HT-29 (cell line): ENCODE measurements at places on chromosomes 12 and 14.

DNA sequence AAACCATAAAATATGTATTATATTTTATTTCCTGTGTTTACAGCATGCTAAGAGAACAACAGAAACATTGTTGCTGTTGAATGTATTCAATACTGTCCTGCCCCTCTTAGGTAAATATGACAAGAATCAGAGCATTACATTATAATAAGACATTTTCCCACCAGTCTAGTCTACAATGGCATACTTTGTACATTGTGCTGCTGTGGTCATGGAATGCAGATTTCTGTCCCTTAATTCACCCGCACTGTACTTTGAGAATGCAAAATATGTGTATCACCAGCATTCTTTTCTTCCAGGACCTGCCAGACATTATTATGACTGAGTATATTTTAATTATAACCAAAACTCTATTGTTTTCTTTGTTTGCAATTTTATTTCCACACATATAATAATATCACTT is 16.5 kb upstream of the OR10AD1 start:
- no peak for DNase-seq

- DNase-seq: no peak
These were observed 173.1 kb downstream of the ITPR2 start for GRCh38 chr12:26659930-26660329.

DNA sequence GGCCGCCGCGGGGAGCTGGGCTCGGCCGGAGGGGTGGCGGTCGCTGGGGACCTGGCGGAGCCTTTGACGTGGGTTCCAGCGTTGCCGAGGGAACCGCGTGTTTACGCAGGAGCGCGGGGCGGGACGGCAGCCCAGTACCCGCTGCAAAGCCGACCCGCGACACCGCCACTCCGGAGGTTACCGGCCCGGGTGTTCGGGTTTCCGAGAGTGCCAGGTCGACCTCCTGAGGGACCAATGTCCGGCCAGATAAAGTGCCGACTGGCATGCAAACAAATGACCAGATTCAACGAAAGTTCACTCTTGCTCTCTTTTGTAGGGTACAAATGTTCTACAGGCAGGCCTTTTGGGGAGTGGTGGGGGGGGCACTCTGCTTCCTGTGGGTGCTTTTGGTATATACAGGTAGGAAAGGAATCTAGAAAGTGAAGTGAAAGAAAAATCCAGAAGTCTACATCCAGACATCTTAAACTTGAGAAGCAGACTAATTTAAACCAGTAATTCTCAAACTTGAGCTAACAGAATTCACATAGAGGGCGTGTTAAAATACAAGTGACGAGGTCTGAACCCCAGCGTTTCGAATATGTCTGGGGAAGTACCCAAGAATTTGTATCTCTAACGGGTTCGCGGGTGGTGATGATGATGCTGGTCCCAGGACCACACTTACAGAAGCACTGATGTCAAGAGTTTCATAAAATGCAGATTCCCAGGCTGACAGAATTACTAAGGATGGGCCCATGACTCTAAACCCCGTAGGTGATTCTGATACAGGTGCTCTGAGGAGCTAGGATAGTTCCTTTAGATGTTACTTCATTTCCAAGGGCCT is at the start of gene GPR135:
Gene GPR135 (minus strand): TSS at position 65 of the 820 bp plus-strand sequence. CDS start 154 bp downstream, outside the sequence.
- peak; percentile 40 for DNase-seq

GRCh38 chr14:88229428-88229827 is 93.6 kb downstream of the KCNK10 start:
- no peak for DNase-seq

- DNase-seq: no peak
These were observed 30.4 kb upstream of the BCAT1 start for GRCh38 chr12:24979329-24979728.

DNA sequence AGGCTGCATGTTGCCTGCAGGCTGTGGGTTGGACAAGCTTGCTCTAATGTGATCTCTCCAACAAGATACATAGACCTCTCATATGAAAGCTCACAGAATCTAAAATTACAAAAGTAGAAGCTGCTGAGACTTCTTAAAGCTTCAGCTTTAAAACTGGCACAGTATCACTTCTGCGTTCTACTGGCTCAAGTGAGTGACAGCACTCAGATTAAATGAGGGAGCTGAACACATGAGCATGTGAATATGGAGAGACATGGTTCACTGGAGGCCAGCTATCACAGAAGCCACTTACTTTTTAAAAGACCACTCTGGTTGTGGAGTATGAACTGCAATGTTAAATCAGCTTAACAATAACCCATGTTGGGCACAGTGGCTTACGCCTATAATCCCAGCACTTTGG is 29.1 kb upstream of the ANO6 start:
- DNase-seq: no peak

DNA sequence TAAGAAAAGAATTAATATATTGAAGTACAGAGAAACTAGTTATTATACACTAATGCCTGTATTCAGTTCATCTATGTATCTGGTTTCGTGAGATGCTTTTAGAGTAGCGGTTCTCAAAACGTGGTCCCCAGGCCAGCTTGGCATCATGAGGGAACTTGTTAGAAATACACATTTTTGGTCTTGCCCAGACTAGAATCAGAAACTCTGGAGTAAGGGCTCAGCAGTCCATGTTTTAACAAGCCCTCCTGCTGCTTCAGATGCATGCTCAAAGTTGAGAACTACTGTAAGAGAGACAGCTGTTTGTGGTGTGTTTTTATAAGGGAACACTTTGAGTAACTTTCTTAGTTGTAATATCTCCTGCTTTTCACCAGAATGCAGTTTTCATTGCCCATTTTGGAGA is 18.1 kb downstream of the GPATCH2L start:
- no peak for DNase-seq

DNA sequence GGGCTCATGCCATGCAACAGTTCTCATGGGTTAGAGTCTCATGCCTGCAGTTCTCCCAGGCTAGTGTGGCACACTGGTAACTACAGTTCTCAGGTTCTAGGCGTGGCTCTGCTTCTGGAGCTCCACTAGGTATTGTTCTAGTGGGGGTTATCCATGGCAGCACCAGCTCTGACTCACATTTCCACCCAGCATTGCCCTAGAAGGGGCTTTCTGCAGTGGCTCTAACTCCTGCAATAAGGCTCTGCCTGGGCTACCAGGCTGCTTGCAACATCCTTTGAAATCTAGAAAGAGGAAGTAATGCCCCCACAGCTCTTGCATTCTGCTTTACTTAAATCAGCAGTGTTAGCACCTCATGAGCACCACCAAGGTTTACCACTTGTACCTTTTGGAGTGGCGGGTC is 220.3 kb upstream of the ARID2 start:
- no peak for DNase-seq

GRCh38 chr14:38137005-38137404 is 70.7 kb upstream of the SSTR1 start:
- DNase-seq: no peak

- DNase-seq: no peak
These were observed 195.2 kb upstream of the LRIG3 start for GRCh38 chr12:59115526-59115925.

DNA sequence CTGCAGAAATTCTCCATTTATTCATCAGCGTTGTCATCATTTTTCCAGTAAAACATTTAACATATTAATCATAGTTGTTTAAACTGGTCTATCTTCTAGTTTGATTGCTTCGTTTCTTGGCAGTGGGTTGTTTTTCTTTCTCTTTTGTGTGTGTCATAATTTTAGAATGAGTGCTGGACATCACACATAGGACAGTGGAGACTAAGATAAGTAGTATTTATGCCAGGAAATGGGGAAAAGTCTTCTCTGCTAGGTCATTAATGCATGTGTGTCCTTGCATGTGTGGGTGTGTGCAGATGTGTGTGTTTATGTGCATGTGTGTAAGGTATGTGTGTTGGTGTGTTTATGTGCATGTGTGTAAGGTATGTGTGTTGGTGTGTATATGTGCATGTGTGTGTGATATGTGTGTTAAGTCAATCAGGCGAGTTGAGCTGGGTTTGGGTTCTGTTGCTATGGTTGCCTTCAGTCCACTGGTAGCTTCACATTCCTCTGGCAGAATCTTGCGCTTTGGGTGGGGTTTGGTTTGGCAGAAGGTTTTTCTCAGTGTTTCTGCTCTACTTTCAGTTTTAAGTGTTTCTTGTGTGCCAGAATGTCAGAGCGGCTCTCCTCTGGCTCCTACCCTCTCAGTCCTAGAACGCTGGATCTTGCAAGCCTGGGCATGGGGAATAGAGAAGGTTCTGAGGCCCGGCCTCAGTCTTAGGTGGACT is 7.8 kb upstream of the ADGRD1 start:
- DNase-seq: no peak

GRCh38 chr12:116372815-116373214 is 95.3 kb upstream of the MED13L start:
- no peak for DNase-seq

GRCh38 chr12:6424866-6425265 is 19.9 kb upstream of the CD27 start:
- DNase-seq: no peak

- no peak for DNase-seq
These were observed 231.6 kb downstream of the CACNA1C start for GRCh38 chr12:2284321-2284813.

DNA sequence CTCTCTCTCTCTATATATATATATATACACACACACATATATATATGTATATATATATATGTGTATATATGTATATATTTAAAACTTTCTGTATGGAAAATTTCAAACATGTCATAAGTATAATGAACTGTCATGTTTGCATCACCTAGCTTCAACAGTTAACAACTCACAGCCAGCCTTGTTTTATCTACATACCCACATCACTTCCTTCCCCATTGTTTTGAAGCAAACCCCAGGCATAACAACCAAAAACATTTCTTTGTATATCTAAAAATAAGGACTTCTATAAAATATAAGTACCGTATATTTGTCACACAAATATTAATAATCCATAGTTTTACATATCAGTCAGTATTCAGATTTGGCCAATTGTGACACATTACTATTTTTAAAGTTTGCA is 57.4 kb downstream of the PAPOLA start:
- no peak for DNase-seq

- DNase-seq: no peak
These were observed 33.8 kb downstream of the SYT1 start for GRCh38 chr12:78898416-78898815.

DNA sequence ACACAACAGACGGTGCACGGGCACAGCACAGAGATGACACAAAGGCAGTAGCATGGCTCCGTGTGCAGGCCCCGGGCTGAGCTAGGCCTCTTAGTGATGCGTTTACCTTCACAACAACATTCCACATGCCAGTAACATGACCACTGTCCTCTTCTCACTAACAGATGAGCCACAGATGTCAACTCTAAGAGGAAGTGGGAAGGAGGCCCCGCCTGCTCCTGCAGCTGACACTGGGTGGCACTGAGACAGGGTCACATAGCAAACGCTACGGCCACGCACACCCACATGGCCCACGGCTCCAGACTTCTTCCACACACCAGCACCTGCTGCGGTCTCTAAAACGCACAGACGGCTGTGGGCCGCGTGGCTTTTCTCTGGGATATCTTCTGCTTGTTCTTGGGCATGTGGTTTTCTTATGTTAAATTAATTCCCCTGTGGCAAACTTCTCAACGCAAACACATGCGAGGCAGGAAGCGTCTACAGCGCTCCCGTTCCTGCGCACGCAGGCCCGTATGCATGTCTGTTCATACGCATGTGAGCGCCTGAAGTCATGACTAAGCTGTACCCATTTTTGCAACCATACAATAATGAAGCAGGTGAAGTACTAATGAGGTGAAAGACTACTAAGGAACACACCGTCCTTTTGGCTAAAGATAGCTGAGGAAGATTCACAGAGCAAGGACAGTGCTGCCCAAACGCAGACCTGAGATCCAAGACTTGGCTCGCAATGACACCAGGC is 26.8 kb downstream of the AMN start:
- no peak for DNase-seq

- no peak for DNase-seq
These were observed 67.9 kb upstream of the ANO6 start for GRCh38 chr12:45148006-45148405.

DNA sequence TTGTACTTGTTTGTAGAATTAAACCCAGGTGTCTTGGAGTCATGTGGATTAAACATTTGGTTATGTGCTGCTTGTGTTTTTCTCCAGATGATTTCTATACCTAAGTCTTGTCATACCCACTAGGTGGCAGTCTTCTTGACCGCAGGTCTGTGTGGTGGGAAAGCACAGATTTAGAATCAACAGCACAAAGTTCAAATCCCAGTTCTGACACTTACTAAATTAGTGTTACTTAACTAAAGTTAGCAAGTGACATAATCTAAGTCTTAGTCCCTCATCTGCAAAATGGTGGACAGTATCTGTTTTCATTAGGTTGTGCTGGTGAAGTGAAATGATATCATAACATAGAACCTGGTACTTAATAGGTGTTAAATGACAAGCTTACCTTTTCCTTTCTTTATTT is 151.0 kb upstream of the ARHGAP5 start:
- peak; percentile 41 for DNase-seq

DNA sequence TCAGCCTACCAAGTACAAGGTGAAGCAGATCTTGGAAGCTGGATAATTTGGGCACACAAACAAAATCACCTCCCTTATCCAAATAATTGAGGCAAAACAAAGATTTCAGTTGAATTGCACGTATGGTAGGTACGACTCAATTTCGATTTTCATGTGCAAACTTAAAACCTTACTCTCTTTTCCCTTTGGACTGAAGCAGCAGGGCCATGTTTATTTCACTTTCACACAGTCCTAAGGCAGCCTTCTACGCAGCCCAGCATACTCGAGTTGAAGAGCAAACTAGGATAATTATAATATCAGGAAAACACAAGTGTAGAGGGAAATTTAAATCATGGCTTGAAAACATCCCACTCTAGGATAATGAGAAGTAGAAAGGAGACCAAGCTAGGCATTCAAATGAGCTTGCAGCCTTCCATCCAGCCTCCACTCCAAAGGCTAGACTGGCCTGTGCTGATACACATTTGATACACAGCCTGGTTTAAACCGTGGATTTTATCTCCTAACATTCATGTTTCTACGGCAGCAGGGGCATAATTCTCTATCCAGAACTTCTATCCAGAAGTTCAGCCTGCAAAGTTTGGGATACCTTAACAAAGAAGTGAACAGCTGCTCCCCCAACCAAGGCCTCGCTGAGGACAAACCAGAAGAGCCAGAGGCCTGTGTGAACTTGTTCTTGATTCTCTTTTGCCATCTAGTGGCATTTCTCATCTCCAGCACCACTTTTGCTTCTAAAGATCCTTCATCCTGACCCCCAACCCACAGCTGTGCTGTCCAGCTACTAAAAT is 2.4 kb upstream of the RNASE7 start:
- DNase-seq: peak; percentile 58

DNA sequence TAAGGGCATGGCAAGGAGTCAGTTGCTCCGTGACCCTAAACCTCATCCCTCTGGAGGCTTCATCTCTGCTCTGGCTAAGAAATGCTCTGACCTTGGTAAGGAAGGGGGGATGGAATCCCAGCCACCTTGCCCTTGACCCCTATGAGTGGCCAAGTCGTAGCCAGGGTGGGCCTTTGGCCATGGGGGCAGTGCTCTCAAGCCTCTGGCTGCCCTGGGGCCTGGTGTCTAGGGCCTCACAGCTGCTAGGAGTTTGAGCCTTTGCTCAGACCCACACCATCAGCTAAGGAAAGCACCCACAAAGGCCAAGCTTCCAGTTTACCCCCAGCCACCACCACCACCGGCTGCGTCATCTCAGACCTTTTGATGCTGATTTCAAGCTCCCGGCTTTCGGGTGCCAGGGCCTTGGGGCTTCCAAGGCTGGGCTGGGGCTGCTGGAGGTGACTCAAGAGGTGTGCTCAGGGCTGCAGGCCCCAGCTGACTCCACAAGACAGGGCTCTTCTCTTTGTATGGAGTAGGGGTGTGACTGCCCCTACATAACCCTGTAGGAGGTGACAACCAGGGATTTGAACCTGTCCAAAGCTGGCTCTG is 3.7 kb downstream of the ASB2 start:
- DNase-seq: no peak
